ENCODE measurements at places on chromosomes 7 and 10.

GRCh38 chr10:17368708-17369272, 85.6 kb downstream of the ST8SIA6 start:
- DNase-seq, result no peak

- DNase-seq, result no peak
Observed at GRCh38 chr10:107829161-107829560, 664.7 kb upstream of the SORCS1 start.

DNA sequence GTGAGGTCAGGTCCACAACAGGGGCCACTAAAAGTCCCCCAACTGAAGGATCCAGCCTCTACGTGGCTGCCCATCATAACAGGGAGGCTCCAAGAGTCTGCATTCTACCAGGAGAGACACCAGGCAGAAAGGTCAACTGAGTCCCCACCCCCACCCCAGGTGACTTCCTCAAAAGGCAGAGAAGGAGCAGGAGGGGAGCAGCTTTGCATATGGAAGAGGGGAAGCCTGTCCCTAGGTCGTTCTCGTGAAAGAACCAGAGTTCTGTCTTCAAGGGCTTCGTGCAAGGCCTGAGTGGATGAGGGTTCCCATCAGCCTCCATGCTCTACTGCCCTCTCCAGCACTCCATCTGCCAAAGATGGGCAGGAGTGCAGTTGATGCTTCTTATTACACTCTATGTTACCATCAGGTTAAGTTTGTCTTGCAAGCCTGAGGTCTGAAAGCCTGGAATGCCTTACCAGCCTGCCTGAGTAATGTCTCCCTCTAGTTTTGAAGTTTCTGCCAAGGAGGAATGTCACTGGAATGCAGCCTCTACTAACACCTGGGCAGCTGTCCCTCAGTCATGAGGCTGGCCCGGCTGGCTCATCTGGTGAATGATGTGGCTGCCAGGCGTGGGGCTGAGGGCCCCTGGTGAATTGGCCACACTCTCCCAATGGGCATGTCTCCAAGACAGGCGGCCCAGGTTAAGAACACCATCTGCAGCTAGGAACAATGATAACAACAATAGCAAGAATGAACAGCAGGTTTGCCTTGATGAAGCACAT, 54.3 kb upstream of the SMNDC1 start:
- no peak for DNase-seq

GRCh38 chr7:131004371-131004770, 270.4 kb upstream of the KLF14 start:
- DNase-seq, result no peak

GRCh38 chr7:132404261-132404660, 172.0 kb downstream of the PLXNA4 start:
- DNase-seq, result no peak

DNA sequence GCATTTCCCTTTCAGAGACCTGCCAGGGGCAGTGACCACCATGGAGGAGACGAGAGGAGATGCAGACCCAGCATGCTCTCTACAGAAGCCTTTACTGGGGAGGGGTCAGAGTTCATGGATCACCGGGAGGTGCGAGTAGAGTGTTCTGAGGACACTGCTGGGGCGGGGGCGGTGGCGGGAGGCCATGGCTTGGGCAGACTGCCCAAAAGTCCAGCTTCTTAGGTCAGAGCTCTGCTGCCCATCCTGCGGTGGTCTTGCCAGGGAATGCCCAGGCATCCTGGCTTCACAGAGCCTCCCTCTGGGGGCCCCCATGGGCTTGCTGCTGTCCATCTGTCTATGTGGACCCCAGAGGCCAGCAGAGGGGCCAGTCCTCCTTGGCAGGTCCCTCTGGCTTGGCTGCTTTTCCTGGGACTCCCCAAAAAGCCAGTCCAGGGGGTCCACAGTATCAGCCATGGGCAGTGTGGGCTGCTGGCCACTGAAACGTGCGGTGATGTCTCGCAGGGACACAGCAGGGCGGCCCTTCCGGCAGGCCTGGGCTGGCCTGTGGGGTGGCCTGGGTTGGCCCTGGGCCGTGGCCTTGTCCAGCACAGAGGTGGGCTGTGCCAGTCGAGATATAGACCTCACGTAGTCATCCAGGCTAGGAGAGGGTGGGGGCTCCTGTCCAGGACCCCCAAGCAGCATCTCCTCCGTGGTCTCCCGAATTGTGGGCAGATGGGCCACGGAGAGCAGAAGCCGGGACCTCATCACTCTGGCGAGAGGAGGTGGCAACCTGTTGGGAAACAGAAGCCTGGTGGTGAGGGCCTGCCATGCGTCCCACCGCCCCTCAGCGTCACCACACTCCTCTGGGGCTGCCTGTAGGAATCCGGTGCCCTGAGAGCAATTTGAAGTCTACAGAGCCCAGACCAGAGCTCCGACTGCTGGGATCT, 1.1 kb downstream of the DEPP1 start:
- DNase-seq, result no peak

DNA sequence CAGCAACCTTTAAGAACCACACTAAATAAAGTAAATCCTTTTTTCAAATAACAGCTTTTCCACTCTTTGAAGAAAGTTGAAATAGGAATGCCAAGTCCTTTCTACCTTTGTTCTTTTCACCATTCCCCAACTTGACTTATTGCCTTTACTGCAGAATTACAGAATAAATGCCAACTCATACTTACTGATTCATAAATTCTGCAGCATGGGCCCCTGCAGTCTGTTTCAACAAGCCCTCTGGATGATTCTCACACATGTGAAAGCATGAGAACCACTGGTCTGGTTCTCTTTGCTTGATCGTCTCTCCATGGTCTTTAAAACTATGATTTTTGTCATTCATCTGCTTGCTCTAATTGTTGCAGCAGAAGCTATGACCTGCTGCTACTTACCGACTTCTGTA, 56.1 kb downstream of the HACD1 start:
- DNase-seq, result no peak

DNA sequence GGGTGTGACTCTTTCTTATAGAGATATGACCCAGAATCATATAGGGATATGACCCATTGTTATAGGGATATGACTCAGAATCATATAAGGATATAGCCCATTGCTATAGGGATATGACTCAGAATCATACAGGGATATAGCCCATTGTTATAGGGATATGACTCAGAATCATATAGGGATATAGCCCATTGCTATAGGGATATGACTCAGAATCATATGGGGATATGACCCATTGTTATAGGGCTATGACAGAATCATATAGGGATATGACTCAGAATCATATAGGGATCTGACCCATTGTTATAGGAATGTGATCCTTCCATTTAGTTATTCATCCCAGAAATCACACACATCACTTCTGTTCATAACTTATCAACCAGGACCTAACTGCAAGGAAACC, 312.2 kb upstream of the ADARB2 start:
- DNase-seq, result no peak

DNA sequence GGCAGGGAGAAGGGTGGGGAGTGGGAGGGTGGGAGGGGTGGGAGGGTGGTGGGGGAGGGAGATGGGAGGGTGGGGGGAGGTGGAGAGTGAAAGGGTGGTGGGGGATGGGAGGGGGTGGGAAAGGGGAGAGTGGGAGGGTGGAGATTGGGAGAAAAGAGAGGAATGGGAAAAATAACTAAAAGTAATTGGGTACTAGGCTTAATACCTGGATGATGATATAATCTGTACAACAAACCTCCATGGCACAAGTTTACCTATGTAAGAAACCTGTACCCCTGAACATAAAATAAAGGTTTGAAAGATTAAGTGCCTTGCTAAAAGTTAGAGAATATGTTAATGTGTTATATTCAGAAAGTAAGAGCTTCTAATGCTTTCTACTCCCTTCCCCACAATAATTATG, 564.9 kb downstream of the CNTNAP2 start:
- DNase-seq, result no peak

DNA sequence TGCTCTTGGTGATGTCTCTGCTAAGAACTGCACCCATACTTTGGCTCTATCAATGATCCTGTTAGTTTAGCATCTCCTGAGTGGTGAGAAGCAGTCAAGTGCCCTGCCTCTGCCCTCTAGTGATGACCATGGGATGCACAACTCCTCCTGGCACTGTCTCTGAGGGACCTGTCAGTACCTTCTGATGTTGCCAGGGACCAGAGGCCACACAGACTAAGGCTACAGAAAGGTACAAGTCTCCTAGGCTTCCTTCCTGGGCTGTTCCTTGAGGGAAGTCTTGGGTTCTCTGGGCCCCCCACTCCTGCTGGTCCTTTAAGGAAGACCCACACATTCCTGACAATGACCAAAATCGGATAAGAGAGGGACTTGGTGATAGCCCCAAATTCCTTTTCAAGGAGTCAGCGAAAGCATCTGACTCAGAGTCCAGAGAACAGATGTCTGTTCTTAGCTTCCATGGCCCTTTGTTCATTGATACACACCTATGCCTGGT, 15.3 kb downstream of the NKX2-3 start:
- DNase-seq, result no peak

All from psoas muscle (tissue), 8 donors.